ENCODE measurements at places on chromosomes 1 and 21.

GRCh38 chr1:155648207-155649147 is 38.5 kb downstream of the MSTO1 start:
- no peak for DNase-seq

DNA sequence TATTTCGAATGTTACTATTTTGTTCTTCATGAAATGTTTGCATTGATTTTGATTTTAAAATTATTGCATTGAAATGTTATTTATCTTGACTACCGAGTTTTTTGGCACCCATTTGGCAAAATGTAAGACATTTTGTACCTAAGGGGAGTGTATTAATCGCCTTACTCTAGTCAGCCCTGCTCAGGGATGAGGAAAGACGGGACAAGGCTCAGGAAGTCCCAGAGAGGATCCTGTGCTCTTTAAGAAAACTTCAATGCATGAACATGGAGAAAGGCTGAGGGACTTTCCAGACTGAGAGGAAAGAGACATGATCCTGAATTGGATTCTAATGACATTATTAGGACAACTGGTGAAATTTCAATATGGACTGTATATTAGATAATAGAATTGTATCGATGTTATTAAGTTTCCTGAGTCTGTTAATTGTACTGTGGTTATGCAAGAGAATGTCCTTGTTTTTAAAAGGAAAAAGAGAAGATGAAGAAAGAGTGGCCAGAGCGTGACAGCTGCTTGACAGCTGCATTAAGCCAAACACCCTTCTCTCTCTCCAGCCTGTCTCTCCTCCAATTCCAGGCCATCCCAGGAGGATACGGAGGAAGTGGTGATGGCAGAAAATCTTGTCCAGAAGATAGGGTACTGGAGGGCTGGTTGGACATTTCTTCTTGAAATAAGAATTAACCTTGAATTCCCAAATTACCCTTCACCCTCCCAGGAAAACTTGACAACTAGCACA is 66.0 kb downstream of the PLEKHA6 start:
- no peak for DNase-seq

DNA sequence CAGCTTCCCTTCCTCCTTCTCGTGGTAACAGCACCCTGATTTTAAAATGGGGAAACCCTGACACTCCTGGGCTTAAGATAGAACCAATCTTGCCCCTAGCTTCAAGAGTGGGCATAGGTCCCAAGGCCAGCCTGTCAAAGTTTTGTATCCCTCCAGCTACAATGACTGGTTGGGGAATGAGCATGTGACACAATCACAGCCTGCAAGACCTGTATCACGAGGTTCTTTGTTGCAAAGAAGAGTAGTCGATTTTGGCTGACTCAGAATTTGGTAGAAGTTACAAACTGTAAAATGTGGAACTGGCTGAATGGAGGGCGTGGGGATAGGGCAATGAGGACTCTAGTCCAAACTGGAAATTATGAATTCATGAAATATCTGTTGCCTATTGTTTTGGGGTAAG is 18.7 kb downstream of the CTSK start:
- no peak for DNase-seq

DNA sequence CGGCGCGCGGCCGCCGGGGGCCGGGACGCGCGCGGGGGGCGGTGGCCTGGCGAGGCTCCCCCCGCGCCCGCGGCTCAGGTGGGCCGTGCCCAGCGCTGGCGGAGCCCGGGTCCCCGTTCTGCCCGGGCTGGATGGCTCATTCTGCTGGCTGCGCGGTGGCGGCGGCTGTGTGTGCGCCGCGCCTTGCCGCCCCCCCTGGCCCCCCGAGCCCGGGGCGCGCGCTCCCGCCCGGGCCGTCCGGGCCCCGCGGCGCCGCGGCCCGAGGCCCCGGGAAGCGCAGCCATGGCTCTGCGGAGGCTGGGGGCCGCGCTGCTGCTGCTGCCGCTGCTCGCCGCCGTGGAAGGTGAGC is at the start of gene EPHB2:
Gene EPHB2, plus strand, starts transcription at position 139 of the 349 bp plus-strand sequence. Its CDS starts 144 bp downstream, at position 283.
- DNase-seq = peak; percentile 5

- peak; percentile 51 for DNase-seq
Measured at GRCh38 chr21:45004481-45005247, 64.8 kb downstream of the SLX9 start.

GRCh38 chr21:42833439-42833815 is 45.9 kb downstream of the WDR4 start:
- peak; percentile 59 for DNase-seq

DNA sequence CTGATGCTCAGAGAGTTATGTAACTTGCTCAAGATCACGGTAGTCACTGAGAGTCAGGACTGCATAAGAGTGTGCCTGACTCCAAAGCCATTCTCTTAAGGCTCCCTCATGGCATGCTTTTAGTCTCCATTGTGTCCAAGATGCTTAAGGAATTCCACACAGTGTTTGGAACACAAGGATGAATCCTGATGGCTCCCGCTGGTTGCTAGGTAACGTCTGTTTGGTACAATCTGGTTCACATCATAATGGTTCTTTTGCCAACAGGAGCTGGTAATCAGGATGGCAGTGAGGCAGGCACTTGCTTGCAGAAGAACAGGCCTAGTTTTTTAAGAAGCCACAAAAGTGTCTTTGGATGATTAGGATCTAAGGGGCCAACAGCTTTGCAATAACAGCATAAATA is 436.5 kb upstream of the DAB1 start:
- no peak for DNase-seq

DNA sequence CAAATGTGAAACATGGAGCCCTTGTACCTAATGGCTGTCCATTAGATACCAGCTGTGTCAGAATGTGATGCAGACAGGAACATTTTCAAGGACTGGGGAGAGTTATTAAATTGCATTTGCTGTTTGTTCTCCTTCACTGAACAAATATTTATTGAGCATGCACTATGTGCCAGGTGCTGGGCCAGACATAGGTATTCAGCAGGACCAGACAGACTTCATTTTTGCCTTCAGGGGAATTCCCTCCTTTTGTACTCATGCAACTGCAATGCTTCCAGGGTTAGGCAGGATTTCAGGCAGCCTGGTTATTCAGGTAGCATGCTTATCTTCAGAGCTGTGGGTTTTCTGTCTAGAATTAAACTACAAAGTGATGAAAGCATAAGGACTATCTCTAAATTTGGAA is 64.2 kb upstream of the SMYD2 start:
- DNase-seq = no peak

DNA sequence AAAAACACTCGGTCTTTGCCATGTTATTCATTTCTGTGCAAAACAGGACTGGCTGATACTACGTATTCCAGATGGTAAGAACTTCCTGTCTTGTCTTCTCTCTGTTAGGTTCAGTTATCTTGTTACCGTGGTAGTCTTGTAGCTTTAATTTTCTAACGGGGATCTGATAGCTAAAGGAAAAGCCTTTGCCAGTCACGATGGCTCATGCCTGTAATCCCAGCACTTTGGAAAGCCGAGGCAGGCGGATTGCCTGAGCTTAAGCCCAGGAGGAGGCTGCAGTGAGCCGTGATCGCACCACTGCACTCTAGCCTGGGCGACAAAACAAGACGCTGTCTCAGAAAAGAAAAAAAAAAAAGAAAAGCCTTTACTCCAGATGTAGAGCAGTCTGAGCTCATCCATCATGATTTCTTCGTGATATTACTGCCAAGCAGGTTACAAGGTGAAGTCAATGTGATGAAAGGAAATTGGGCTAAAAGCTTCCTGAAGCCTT is 11.1 kb upstream of the MSTO1 start:
- no peak for DNase-seq

DNA sequence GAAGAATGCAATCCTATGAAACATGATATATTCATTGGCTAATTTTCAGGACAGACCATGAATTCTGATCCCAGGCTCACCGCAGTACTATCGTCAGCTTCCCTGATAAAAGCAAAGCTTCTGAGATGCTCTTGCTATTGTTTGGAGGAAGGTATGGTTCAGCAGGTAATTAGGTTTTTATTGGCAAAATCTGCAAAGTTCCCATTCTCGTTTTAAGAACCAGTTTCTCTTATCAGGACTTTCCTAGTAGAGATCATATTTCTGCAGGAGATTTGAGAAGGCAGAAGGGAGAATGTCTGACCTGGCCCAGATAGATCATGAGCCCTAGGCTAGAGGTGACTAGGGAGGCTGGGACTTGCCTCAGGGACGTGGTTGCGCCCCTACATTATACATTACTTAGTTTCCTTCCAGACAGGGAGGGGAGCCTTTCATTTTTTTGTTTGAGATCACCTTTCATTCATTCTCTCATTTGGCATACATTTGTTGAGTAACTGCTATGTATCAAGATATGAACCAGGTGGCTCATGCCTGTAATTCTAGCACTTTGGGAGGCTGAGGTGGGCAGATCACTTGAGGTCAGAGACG is 108.8 kb downstream of the NRIP1 start:
- no peak for DNase-seq

GRCh38 chr1:215052256-215053015 is 30.1 kb upstream of the KCNK2 start:
- no peak for DNase-seq

- DNase-seq = no peak
Measured at GRCh38 chr1:224592636-224593582, 23.2 kb upstream of the CNIH3 start.

GRCh38 chr1:24009406-24009805 is 29.3 kb upstream of the SRSF10 start:
- DNase-seq = no peak

GRCh38 chr1:22107126-22107525 is 35.8 kb downstream of the WNT4 start:
- no peak for DNase-seq

DNA sequence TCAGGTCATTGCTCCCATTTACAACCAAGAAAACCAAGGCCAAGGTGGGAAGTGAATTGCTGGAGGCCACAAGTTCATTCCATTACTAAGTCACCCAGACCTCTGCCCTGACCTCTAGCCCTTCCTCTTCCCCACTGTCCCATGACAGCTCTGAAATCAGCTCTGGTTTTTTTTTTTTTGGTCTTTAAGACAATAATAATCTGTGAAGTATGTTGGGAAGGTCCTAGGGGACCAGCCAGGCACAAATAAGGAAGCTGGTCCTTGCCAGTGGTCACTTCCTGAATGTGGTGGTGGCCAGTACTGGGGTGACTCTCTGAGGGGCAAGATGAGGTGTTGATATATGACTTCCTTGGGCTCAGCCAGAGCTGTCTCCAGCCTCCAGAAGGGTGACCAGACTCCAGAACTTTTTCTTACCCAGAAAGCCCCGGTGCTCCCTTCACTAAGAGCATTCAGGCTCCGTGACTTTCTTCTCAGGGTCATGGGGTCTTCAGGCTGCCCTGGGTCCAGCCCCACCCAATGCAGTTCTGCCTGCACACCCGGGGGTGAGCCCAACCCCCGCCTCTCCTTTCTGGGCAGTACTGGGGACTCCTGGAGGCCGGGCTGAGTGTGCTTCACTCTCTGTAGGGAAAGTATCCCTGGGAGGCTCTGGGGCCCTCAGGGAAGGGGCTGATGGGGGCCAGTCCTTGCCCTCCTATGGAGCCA is 159.6 kb downstream of the PTPRU start:
- DNase-seq = no peak

DNA sequence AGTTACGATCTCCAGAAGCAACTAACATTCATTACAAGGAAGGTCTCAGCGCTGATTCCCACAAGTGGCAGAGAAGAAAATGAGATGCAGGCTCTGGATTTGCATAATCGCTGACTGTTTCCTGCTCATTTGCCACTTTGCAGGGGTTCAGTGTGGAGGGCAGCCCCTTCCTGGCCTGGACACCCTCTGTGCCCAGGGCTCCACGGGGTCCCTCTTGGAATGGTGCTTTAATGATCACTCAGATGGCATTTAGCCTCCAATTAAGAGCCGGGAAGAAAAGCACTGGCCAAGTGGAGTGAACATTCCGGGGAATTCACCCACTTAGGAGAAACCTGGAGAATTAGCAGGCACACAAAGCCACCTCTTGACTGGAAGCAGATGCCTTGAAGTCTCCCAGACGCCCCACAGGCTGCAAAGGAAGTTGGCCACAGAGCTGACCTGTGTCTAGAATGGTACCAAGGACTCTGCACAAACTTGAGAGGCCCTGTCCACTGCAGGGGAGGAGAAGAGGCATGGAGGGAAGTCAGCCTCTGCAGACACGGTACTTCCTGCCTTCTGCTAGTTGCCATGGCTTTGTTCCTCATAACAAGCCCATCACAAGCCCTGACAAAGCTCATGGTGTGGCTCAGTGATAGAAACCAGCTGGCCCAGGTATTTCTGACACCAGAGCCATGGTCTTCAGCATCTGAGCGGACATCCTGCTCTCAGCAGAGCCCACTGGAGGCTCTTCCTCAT is 157.2 kb downstream of the KAZN start:
- no peak for DNase-seq

DNA sequence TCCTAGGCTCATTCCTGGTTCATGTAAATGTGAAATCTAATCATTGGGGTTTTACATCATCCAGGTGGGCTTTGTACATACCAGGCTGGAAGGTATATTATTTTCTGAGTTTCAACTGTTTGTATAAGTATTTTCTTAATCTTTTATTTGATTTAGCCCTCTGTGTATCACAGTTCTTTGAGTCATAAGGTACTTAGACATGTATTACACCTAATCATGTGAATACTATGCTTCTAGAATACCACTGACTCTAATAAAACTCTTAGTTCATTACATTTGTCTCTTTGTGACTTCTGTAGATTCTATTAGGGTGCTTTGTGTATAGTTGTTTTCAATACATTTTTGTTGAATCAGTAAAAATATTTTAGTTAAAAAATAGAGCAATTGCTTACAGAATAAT is 92.8 kb downstream of the ZFYVE9 start:
- DNase-seq = no peak

GRCh38 chr1:208531003-208531750 is 287.0 kb upstream of the PLXNA2 start:
- DNase-seq = no peak

GRCh38 chr1:179061360-179062282 is 20.2 kb upstream of the TOR3A start:
- DNase-seq = no peak

DNA sequence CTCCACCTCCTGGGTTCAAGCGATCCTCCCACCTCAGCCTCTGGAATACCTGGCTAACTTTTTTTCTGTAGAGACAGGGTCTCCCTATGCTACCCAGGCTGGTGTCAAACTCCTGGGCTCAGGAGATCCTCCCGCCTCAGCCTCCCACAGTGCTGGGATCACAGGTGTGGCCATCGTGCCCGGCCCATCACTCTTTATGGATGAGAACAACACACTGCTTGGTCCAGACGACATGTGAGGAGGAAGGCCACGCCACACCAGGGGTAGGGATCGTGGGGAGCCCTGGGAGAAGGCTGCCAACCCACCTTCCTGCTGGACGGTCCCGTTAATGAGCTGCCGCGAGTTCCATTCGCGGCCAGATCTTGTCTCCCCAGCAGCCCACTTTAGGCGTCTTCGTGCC is 5.0 kb upstream of the GABRD start:
- no peak for DNase-seq

DNA sequence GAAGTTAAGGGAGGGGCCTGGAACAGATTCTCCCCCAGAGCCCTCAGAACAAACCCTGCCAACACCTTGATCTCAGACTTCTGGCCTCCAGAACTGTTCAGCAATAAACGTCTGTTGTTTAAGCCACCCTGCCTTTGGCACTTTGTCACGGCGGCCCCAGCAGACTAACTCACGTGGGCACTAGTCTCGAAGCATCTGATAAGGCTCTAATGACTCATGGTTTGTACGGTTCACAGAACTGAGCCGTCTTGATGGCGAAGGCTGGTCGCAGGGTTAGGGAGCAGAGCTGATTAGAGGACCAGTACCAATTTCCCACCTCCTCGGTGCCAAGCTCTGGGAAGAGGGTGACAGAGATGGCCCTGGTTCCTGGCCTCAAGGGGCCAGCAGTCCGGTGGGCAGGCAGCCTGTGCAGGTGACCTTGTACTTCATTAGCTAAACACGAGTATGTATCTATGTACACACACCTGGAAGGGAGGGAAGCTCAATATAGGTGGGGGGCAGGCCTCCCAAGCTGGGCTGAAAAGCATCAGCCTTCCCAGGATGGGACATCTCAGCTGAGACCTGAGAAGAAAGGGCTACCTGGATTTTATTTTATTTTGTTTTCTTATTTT is 112.8 kb downstream of the MRPS6 start:
- DNase-seq = no peak

GRCh38 chr21:39387461-39388037 is 38.7 kb upstream of the HMGN1 start:
- peak; percentile 84 for DNase-seq

Measured in stimulated activated CD4-positive, alpha-beta T cell treated with anti-CD3 and anti-CD28 coated beads, TNF-alpha, amount 100 ng/mL, for 24 hours (primary cell).